Upper lobe of left lung (tissue), 6 donors: ENCODE measurements at places on chromosomes 1 and 21. TPM values are rescaled to one million over a fixed set of nuclear protein-coding genes. Genes with fewer than 3 reads are reported as not detected.

GRCh38 chr1:44270686-44271628, 57.7 kb downstream of the DMAP1 start:
- H3K36me3 ChIP-seq = no peaks in the 10 kb centered on the region
- H3K4me1 ChIP-seq = no peaks in the 10 kb centered on the region
- H3K27me3 ChIP-seq = no peaks in the 10 kb centered on the region
- H3K27ac ChIP-seq = no peak overlapping the region
- H3K4me3 ChIP-seq = no peak overlapping the region

The TTLL7 gene
- total RNA-seq = 44.3 TPM

DNA sequence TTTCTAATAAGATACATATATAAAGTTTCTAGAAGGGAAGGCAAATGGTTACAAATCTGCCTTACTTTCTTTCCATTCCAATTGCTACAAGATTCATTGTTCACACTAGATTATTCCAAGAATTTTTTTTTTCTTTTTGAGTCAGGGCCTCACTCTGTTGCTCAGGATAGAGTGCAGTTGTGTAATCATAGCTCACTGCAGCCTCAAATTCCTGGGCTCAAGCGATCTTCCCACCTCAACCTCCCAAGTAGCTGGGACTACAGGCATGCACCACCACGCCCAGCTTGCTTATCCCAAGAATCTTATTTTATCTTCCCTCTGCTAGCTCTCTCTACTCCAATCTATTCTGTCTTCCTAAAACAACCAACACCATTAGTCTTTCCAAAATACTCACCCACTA, 81.8 kb downstream of the KIAA0319L start:
- H3K4me1 ChIP-seq = no peaks in the 10 kb centered on the region
- H3K4me3 ChIP-seq = no peak overlapping the region
- peaks cover 21% of the 10 kb centered on the region for H3K36me3 ChIP-seq
- H3K27me3 ChIP-seq = no peaks in the 10 kb centered on the region
- no peak for DNase-seq

- no peaks in the 10 kb centered on the region for H3K27me3 ChIP-seq
- H3K27ac ChIP-seq = no peak overlapping the region
- H3K4me1 ChIP-seq = no peaks in the 10 kb centered on the region
- no peaks in the 10 kb centered on the region for H3K36me3 ChIP-seq
- H3K4me3 ChIP-seq = no peak overlapping the region
These were observed 70.3 kb downstream of the URB2 start for GRCh38 chr1:229696385-229696784.
